ENCODE measurements at places on chromosomes 1 and 21.

GRCh38 chr21:45445369-45445768 lies 40.4 kb downstream of the COL18A1 start:
- no peak for DNase-seq

GRCh38 chr1:247330548-247331171 lies 1.0 kb downstream of the ZNF496 start:
- DNase-seq, result no peak

DNA sequence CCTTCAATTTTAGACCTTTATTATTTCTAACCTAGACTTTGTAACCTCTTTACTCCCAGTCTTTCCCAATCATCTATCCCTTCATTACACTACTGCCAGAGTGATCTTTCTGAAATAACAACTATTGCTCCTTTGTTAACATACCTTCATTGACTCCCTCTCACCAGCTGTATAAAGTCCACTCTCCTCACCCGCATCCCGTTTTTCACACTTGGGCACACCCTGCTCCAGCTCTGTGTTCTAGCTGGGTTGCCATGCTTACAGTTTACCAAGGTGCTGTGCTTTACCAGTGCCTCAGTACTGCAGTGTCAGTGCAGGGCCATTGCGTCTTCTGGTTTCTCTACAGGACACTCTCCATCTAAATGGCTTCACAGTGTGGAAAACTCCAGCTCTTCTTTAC lies 148.2 kb downstream of the NFIA start:
- no peak for DNase-seq

DNA sequence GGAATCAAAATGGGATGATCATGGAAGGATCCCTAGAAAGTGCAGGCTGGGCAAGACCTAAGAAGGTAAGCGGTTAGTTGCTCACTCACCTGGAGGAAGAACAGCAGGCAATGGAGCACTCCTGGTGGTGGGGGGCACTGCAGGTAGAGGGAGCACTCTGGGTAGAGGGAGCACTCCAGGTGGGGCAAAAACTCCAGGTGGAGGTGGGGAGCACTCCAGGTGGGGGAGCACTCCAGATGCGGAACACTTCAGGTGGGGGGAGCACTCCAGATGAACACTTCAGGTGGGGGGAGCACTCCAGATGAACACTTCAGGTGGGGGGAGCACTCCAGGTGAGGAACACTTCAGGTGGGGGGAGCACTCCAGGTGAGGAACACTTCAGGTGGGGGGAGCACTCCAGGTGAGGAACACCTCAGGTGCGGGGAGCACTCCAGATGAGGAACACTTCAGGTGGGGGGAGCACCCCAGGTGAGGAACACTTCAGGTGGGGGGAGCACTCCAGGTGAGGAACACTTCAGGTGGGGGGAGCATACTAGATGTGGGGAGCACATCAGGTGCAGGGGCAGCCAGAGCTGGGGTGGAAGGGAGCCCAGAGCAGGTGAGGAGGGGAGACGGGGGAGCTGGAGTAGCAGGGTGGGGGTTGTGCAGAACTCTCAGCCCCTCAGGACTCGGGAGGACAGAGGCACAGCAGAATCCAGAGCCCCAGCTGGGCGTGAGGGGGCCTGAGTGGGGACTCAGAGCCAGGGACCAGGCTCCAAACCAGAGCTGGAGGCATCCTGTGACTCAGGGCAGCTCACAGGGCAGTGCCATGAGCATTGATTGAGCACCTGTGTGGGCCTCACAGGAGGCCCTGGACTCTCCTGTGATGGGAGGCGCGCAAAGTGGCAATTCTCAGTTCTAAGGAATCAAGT lies 37.7 kb upstream of the COL6A1 start:
- DNase-seq, result no peak

DNA sequence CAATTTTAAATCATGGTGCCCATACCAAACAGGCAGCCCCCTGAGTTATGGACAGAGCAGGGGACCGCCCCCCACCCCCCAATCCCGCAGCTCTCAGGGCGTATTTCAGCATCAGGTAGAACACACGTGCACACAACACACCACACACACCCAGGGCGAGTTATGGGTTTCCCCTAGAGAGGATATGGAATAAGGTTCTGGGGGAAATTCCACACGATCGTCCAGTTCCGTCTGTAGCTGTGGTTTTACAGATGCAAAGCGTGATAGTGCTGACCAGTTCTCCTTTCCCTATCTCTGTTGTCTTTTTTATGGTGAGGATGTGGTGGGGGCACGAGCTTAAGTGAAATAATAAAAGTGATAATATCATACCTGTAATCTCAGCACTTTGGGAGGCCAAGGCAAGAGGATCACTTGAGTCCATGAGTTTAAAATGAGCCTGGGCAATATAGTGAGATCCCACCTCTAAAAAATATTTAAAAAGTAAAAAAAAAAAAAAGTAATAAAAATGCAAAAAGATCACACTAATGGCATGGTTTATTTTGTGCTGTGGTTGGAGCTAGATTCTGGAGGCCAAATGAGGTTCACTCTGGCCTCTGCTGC lies 25.1 kb downstream of the C2CD2 start:
- no peak for DNase-seq

DNA sequence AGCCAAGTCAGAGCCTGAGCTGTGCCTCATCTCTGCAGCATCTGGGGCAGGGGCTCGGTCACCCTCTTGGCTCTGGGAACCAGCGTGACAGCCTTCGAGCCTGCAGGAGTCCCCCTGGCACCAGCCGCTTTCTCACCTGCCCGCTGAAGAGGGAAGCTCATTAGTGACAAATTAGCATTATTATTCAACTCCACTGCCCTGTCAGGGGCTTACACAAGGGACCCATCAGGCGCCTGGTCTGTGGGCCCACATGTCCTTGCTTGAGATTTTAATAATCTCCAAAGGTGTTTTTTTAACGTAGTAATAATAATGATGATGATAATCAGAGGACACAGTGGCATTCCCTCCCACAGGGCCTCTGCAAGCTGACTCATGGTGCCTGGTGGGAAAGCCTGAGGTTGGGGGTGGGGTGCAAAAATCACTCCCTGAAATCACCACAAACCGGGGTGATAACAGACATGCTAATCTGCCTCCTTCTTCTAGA lies 98.1 kb upstream of the IGSF21 start:
- DNase-seq, result no peak

- DNase-seq, result no peak
Observed at GRCh38 chr21:34630536-34631143, 15.7 kb upstream of the RCAN1 start.

DNA sequence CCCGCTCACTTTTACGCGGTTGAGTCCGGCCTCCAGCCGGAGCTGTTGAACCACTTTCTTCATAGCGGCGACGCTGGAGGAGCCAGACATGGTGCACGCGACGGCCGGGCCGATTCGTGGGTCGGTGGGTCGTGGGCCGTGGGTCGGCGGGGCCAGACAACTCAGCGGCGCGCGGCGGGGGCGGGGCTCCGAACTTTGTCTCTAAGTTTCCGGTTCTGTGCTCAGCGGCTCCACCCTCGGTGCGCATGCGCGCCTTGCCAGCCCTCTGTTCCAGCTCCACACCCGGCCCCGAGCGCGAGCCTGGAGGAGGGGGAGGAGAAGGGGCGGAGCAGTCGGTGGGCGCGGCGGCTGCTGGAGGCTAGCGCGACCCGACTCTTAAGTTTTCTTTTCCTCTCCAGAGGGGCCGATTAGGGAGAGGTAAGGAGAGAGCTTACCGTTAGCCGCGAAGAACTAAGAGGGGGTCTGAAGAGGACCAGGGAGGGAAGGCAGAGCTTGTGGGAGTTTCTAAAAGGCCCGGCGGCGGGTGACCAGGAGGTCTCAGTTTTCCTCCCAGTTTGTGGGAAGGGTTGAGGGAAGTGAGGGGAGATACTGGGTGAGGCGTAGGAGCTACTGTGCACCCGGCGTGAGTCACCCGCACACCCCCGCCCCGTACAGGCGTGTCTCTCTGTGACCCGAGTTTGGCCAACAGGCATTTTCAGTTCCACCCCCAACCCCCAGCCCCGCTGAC lies at the start of the genes GNG5 and SPATA1:
TSS of gene GNG5 (minus strand) at position 580 of the 727 bp plus-strand sequence. CDS start at position 90, 490 bp downstream.
TSS of gene SPATA1 (plus strand) at position 385 of the 727 bp plus-strand sequence. CDS start 9,974 bp downstream, outside the sequence.
- DNase-seq, result peak; percentile 94

- DNase-seq, result no peak
Observed at GRCh38 chr1:157092831-157093230, 6.8 kb downstream of the ETV3L start.

- DNase-seq, result no peak
Observed at GRCh38 chr21:34594566-34595234, 20.2 kb downstream of the RCAN1 start.

GRCh38 chr1:208917281-208917680 lies 666.2 kb upstream of the CAMK1G start:
- no peak for DNase-seq

DNA sequence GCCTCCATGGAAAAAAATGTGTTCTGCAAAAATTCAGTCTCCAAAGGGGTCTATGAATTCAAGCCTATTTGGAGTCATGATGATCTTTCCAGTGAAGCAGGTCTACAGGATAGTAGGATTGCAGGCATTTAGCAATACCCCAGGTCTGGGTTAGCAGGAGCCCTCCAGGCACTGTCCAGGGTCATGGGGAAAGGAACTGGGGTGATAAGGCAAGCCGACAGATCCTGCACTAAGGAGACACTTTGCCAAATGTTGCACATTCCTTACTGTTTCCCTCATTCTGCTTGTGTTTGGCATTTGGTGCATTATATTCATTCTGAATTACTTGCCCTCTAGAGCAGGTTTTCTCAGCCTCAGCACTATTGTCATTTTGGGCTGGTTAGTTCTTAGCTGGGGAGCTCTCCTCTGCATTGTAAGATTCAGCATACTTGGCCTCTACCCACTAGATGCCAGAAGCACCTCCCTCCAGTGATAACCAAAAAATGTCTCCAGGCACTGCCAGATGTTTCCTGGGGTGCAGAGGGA lies 333.3 kb upstream of the PLXNA2 start:
- no peak for DNase-seq

DNA sequence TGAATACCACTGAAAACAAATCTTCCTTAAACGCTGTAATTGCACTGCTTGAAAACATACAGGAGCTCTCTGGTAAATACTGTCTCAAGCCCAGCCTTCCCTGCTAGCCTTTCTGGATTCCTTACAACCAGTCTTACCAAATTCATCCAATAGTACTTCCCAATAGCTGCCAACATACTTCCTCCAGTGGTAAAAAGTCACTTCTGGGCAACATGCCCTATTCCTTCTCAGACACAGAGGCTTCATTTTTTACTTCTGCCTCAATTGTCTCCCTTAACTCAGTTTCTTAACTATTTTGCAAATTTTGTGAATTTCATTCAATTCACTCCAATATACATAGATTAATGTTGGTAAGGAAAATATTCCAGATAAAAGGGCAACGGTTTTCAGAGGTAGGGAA lies 166.3 kb downstream of the TBX15 start:
- DNase-seq, result no peak

DNA sequence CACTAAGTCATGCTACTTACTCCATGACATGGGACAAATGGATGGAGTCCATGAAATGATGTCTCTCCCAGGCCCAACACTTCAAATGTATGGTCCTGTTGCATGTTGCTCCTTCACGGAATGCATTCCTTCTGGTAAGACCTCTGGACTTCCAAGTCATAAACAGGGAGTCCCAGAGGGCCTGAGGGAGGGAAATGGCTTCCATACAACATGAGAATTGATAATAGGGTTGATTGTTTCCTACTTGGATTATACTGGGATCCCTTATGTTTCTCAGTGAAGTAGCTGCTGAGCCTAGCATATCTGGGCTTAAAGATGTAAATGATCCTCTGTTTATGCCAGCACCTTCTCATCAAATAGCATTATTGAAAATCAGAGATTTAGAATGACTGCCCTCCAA lies 104.2 kb upstream of the MAGI3 start:
- DNase-seq, result no peak

- DNase-seq, result no peak
Observed at GRCh38 chr1:216711712-216712111, 11.5 kb downstream of the ESRRG start.

DNA sequence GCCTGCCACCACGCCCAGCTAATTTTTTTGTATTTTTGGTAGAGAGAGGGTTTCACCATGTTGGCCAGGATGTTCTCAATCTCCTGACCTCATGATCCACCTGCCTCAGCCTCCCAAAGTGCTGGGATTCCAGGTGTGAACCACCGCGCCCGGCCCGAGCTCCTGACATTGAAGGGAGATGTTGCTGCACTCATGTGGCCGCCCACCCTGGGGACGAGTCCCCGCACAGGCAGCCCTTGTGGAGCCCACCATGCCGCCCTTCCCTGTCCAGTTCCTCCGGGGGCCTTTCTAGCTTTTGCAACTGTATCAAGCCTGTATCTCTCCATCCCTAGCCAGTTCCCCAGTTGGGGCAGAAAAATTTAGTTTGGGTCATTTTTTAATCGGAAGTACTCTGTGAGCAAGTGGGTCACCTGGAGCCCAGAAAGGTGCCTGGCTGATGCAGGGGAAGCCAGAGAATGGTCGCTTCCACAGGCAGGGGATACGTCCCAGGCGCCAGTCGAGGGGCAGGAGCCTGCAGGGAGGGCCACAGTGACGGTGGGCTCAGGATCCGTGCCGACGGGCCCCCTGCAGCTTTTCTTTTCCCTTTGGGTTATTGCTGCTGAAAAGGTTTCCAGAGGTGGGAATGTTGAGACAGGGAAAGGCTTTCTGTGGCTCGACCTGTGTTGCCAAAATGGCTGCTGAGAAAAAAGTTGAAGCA lies 20.4 kb downstream of the PCNT start:
- DNase-seq, result no peak
